ENCODE measurements at places on chromosomes 1 and 21. TPM values are rescaled to one million over a fixed set of nuclear protein-coding genes. Genes with fewer than 3 reads are reported as not detected.

Gene MYOC
- total RNA-seq: not detected

DNA sequence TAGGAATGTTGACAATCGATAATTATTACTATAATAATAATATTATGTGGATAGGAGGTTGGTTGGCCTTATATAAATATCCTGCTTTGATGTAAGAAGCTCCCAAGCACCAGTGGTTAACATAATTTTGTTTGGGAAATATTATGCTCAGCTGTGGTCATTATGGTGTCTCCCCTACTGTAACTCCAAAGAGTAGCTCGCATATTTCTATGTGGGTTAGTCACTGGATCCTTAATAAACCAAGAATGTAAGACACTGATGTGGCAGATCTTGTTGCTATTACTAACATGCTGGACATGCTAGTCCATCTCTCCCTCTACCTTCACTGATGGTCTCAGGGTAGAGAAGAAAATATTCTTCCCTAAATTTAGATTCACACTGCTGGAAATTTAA is 79.2 kb upstream of the RALGPS2 start:
- no peak for DNase-seq

DNA sequence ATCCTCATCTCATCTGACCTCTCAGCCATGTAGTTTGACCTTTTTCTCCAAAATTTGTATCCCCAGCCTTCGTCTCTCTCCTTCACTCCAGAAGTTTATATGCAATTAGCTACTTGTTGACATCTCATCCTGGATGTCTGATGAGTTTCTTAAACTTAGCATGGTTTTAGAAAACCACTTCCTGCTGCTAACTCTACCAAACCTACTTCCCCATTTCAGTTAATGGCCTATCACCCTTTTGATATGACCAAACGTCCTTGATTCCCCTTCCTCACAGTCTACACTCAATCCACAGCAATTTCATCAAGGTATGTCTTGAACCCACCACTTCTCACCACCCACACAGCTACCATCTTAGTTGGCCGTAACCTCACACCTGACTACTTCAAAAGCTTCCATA is 121.9 kb downstream of the LRRC40 start:
- no peak for DNase-seq

DNA sequence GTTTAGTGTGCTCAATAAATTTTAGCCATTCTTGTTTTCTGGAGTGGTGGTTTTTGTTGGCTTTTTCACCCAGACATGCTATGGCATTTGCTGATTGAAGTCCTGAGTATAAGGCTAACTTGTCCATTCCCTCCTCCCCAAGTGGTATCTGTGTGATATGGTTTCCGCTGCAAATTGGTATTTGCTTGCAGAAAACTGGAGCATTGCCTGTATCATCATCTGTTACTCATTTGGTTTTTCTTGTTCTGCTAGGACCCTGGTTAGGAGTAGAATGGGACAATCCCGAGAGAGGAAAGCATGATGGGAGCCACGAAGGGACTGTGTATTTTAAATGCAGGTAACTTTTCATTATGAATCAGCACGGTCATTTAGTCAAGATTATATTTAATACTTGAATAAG is 34.0 kb downstream of the TBCE start:
- DNase-seq: no peak

- no peak for DNase-seq
Observed at GRCh38 chr21:44778499-44778911, 23.1 kb downstream of the UBE2G2 start.

DNA sequence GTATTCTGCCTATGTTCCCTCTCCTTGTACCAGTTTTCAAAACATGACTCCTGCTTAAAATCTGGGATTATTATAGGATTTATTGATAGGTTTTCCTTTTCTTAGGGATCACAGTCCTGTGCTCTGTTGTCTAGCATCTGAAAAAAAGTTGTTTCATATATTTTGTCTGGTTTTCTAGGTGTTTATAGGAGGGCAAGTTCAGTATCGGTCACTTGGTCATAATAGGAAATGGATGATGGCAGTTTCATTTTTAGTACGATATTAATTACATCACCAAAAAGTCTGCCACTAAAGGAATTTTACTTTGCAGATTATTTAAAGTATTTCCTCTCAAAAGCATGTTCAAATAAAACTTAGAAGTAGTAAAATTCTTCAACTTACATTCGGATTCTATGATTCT is 94.4 kb downstream of the RASAL2 start:
- no peak for DNase-seq

GRCh38 chr21:16608209-16608830 is 878.5 kb downstream of the USP25 start:
- DNase-seq: no peak

- DNase-seq: no peak
Observed at GRCh38 chr1:8818325-8818775, 910 bp upstream of the RERE start.

- peak; percentile 21 for DNase-seq
Observed at GRCh38 chr1:234844479-234845031, 234.6 kb upstream of the IRF2BP2 start.

DNA sequence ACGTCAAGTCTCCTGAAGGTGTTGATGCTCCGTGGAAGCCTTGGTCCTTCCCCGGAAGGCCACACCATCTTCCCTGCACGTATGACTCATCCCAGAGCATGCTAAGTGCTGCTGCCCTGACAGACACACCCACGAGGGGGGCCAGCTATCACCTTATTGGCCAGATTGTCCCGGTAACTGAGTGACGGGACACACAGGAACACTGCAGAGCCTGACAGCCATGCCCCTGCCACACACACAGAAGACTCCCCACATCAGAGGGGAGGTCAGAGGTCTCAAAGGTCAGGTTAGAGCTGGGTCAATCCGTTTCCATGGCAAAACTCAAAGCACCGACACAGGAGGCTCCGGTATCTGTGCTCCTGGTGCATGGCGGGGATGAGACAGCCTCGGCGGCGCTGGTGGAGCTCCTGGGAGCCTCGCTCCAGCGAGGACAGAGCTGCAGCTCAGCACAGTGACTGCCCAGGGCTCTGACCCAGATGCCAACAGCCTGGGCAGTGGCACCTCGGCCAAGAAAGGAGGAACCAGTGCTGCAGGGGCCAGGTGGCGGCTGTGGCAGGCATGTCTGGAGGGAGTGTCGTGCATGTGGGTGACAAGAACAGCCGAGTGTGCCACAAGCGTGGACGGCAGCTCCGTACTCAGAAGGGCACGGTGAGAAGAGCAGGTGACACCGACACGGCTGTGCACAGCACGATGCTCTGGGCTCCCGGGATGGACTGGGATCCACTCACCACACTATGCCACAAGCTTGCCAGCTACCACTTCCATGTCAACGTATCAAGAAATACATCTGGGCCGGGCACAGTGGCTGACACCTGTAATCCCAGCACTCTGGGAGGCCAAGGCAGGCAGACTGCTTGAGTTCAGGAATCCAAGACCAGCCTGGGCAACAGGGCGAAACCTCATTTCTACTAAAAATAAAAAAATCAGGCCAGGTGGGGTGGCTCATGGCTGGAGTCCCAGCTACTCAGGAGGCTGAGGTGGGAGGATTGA is 14.8 kb upstream of the TMEM240 start:
- no peak for DNase-seq

Gene MROH9
- total RNA-seq: not detected

- no peak for DNase-seq
Observed at GRCh38 chr1:236425031-236425663, 31.1 kb downstream of the EDARADD start.

GRCh38 chr1:97050506-97050905 is 328.9 kb downstream of the PTBP2 start:
- no peak for DNase-seq

Gene HPCAL4
- total RNA-seq: 0.18 TPM

DNA sequence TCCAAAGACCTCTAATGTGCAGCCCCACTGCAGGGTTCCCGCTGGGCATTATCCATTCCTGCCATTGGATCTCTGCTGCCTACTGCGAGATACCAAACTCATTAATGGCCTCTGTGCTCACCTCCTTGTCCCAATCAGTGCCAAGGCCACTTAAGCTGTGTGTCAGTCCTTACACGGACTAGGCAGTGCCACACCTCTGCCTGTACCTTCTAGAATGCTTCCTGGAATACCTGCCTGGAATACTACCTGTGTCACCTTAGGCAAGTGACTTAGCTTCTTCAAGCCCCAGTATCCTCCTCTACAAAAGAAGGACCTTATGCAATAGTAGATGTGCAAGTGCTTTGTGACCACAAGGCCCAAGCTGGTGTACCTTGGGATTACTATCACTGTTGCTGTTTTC is 100.1 kb downstream of the FOXD2 start:
- DNase-seq: no peak

- no peak for DNase-seq
Observed at GRCh38 chr1:22877112-22877915, 95.4 kb downstream of the LACTBL1 start.

DNA sequence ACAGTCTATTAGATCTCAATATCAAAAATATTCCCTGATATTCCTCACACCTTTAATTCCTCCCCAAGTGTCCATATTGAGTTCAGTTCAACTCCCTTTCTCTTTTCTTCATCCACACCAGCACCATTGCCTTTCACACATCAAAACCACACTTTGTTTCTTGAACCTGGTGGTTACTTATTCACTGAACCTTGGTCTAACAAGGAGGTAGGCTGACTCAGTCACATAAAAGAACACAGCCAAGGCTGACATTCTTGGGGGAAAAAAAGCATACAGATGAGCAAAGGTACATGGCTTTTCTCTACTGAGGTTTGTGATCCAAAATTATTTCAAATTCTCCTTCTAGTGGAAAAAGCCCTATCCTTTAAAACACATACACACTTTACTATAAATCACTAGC is 131.7 kb upstream of the USH2A start:
- DNase-seq: no peak

DNA sequence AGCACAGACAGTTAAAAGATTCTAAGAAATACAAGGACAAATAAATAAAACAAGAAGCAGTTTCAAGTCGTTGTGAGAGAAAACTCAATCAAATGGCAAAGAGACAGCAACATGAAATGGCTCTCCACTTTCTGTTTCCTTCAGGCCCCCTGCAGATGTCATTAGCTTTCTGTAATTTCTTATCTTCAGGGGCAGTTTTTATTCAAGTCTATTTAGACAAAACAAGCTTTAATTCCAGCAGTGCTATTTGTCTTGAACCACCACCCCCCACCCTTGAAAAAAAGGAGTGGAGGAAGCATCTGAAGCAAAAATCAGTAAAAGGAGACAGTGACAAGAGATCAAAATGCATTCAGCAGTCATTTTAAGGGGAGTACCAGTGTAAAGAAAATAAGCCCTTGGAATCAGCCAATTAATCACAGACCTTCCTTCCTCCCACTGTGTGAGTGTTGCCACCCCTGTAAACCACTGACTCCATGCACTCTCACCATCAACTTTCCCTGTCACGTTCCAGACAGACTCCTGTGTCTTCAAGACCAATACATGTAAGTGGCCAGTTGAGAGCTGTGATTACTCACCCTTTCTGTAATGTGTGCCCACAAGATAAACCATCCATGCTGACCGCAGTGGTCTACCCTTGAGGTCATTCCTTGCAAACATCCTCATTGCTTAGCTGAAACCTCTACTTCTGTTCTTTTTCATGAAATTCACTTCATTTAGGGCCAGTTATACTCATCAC is 136.1 kb upstream of the HOOK1 start:
- no peak for DNase-seq

GRCh38 chr1:9711466-9712020 is 60.0 kb downstream of the PIK3CD start:
- DNase-seq: no peak

DNA sequence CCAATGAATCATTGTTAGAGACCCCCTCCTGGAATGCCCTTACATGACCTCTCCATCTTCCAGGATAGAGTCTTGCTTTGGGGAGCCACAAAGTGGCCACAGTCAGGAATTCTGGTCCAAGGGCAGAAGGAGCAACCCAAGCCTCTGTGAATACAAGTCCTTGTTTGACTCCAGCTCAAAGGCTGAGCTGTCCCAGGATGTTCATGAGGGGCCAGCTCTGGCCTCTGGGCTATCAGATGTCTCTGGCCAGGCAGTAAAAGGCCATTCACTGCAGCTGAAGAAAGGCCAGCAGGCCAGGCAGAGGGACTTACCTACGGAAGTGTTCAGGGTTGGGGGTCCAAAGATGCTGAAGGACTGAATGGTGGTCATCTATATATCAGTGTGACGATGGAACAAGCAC is 98.3 kb upstream of the IPO9 start:
- no peak for DNase-seq

GRCh38 chr1:61375082-61375880 is 292.9 kb downstream of the NFIA start:
- DNase-seq: no peak

Gene AMPD1
- not detected for total RNA-seq

Gene OLFM3
- total RNA-seq: not detected

DNA sequence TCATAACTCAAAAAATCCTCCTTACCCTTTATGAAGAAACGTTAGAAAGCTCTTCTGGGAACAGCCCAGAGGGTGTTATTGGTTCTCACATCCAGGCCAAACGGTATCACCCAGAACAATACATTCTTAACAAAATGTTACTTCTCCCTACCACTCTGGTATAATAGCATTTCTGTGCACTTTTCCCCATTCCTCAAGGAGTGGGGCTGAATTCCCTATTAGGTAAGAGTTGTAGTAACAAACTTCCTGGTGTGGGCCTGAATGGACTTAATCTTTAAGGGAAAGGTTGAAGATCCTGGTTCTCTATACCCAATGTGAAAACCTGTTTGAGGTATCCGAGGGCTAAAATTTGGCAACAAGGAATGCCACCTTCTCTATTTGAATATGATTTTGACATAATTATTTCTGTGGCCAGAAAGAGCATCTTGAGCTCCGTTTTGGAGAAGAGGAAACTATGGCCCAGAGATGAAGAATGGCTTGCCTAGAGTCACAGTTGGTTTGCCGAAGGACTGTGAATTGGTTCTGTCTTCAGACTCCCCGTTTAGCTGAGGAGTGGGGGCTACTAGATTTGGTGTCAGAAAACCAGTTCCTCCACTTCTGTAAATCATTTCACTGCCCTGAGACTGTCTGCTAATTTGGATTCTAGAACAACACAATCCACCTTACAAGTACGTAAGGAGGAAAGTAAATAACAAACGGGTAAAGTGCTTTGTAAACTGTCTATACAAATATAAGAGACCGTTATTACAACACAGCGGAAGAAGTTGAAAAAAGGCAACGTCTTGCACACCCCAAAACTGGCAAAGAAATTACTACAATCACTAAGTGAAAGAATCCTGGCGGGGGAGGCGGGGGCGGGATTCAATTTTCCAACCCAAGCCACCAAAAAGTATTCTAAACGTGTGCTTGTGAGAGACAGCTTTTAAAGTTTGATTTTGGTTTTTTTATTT is 2.3 kb downstream of the ANP32E start:
- DNase-seq: no peak

DNA sequence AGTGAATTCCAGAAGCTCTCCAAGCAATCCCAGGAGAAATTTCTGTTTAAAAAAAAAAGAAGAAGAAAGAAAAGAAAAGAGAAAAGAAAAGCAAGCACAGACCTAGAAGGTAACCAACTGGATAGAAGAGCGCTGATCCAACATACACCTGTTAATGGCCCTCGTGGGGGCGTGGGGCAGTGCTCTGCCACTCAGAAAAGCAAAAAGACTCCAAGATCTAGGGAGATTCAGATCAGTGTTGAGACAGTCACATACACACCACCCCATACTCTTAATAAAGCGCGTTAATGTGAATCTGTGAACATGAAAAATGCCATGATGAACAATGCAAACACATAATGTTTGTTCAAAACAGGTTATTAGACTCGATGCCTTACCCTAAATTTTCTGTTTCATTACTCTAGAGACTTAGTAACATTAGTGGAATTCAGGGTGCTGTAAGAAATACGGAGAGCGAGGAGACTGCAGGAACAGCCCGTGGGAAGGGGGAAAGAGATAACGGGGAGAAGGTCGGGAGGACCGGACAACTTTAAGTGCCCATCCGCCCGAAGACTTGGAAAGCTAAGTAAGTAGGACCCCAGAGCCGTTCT is 406 bp downstream of the NME7 start:
- DNase-seq: no peak

GRCh38 chr1:19957779-19958178 is 21.6 kb downstream of the PLA2G2A start:
- DNase-seq: no peak

All from activated naive CD4-positive, alpha-beta T cell treated with anti-CD3 and anti-CD28 coated beads, Interleukin-2, amount 50 U/mL, for 72 hours (primary cell).